Activated CD4-positive, alpha-beta T cell treated with anti-CD3 and anti-CD28 coated beads for 36 hours (primary cell): ENCODE measurements at places on chromosomes 4 and X.

GRCh38 chr4:76607846-76608245 lies 172.8 kb downstream of the SHROOM3 start:
- DNase-seq, result no peak

- DNase-seq, result no peak
These were observed 107.7 kb upstream of the RPS6KA3 start for GRCh38 chrX:20374450-20374849.

- no peak for DNase-seq
These were observed 41.8 kb downstream of the GPC4 start for GRCh38 chrX:133373386-133374079.

DNA sequence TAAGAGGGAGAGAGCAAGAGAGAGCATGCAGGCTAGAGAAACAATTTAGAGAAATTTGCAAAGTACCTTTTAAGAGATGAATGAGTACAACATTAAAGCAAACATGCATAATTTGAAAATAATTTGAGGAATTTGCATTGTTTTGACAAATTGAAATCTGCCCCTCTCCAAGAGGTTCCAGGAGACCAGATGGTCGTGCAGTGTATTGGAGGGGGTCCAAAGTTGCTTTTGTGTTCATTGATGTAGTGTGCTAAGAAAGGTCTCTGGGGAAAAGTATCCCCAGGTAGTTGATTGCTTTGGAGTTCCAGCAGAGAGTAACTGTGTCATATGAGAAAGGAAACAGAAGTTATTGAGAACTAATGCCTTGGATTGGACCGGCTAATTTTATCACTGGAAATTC lies 635.0 kb upstream of the TENM3 start:
- no peak for DNase-seq

GRCh38 chrX:54030329-54030728 lies 13.9 kb downstream of the PHF8 start:
- DNase-seq, result no peak

DNA sequence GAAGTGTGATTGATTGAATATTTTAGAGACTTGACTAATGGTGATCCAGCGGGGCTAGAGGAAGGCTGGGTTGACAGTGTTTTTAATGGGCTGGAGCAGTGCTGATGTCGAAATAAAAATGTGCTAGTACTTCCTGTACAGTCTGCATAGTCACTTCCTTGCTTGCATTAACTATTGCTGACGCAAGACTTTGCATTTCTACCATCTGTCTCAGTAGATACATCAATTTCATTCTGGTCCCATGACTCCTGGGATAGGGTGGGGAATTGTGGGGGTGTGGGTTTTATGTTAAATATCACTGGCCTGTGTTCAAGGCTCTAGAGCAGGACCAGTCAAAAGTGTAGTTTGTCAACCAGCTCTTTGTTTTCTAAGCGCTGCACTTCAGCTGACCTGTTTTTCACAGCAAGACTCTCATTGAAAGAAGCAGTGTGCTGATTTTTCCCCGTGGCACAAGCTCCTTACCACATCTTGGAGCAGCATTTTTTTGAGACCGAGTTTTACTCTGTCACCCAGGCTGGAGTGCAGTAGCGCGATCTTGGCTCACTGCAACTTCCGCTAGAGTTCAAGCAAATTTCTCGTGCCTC lies 35.2 kb upstream of the PHEX start:
- no peak for DNase-seq

DNA sequence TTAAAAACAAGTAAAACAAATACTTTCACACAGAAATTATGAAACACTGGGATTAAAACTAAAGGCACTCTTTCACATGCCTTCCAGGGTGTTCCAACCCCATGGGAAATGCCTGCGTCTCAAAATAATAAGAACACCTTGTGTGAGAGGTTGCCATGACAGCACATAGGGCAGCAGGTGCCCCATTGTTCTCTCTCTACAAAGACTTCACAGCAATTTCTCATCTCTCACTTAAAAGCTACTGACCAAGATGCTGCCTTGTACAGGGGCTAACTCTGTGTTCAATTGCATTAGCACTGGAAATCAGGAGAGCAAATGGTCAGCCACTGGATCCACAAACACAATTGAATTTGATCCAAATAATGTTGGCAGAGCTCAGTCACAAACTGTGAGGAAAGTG lies 102.5 kb upstream of the GALNTL6 start:
- DNase-seq, result no peak

DNA sequence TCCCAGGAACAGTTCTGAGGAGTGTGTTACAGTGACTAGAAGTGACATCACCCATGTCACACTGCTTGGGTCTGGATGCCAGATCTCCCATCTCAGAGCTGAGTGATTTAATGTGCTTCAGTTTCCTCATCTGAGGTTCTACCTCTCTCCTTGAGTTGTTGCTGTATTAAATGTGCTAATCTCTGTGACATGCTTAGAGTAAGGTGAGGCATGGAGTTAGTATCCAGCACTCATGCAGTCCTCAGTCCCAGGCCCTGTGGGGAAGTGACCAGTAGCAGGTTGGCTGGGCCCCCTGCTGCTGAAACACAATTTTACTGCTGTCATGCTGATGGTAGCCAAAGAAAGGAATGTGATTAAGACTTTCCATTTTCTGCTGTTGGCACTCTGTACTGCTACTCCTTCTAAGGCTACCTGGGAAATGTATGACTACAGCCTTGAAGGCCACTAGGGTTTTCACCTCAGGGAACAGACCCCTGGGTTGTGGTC lies 639.6 kb downstream of the MID1IP1 start:
- DNase-seq, result peak; percentile 54

DNA sequence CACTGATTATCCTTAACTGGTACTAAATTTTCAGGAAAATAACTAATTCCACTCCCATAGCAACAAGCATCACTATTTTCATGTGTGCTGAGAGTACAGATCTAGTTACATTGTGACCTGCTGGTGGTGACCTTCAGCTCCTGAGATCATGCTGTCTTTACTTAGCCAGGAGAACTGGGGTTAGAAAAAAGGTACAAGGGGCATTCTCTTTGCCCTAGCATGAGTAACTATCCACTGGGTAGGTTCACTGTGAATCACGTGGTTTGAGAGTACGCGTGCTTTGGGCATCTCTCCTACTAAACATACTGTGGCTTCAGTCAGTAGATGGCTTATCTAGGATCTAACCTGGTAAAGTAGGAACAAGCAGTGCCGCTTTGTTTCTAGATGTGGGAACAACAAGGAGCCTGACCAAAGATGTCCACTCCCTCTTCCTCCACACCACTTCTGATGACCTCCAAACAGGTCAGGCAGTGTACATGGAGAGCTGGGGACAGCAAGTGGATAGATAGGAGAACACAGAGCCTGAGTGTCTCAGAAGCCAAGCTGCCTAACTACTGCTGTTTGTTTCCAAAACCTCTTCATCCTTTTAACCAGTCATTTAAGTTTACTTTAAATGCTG lies 90.2 kb downstream of the CBR4 start:
- no peak for DNase-seq

- DNase-seq, result no peak
These were observed 78.7 kb downstream of the PPARGC1A start for GRCh38 chr4:23811161-23811560.

GRCh38 chrX:66553973-66554372 lies 84.9 kb downstream of the EDA2R start:
- DNase-seq, result no peak

GRCh38 chr4:85842540-85842939 lies 367.6 kb downstream of the ARHGAP24 start:
- peak; percentile 6 for DNase-seq

DNA sequence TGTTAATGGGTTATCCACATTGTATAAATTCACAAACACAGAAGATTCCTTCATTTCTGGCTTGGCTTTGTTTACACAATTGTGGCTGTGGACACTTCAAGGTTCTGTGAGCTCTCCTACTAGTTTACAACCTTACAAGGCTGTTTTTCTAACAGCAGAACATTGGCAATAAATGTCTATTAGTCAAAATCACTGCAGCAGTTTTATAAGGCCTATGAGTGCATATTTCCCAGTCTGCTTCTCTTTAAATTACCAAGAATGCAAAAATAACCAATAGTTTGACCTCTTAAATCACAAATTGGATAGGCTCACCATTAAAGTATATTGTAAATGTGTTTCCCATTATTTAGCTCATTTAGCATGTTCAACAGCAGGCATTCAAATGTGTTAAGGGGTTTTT lies 239.2 kb downstream of the DKK2 start:
- DNase-seq, result no peak

- no peak for DNase-seq
These were observed 109.2 kb upstream of the OTUD4 start for GRCh38 chr4:145289403-145290076.

DNA sequence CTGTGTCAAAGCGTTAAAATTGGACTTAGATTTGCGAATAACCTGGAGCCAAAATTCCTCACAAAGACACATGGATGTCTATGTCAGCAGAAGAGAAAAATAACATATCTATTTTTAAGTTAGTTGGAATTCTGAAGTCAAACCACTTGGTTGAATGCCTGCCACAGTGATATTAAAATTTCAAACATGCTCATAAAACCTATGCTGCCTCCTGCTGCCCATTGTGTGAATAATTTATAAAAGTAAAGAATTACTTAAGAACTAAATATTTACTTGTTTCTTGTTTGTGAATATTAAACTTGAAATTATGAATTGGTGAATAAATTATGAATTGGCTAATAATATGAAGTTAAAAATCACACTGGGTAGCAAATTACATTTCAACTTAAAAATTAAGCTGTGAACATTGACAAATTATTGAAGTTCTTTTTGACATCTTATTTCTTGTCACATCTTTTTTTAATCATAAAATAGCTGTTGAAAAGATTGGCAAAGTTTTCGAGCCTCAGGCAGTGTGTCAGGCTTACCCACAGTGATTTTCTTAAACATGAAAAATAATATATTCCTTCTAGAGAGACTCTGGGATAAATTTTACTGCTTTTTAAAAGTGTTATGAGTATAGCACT lies 35.4 kb downstream of the FABP2 start:
- peak; percentile 47 for DNase-seq

DNA sequence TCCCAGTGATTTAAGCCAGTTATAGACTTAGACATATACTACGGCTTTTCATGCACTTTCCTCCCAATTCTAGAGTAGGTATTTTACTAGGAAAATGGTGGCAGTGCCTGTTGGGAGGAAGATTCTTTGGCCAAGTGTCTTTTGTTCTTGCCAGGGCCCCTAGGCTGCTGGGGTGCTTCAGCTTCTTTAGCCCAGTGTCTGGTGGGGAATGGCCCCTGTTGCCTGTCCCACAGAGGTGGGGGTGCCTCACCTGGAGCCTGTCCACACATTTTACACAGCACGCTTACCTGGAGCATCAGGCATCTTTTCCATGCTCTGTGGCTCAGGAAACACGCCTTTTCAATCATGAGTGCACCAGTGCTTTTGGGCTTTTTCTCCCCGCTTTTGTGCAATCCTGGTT lies 33.2 kb upstream of the MSANTD1 start:
- no peak for DNase-seq

GRCh38 chr4:71303850-71304249 lies 35.0 kb upstream of the SLC4A4 start:
- no peak for DNase-seq

DNA sequence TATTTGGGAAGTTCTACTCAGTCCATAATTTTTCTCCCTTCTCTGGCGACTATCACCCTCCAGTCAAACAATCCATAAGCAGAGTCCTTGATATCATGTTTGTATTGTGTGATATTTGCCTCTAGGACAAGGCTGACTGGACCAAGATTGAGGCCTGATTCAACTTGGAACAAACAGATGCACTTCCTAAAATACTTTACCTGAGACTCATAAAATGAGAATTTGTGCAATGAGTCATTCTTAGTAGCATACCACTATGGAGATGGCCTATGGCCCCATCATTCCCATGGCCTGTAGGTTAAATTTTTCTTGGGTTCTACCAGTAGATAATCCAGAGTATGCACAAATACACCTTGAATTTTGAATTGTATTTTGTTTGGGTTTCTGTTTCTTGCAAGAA lies 74.2 kb upstream of the DMD start:
- no peak for DNase-seq

DNA sequence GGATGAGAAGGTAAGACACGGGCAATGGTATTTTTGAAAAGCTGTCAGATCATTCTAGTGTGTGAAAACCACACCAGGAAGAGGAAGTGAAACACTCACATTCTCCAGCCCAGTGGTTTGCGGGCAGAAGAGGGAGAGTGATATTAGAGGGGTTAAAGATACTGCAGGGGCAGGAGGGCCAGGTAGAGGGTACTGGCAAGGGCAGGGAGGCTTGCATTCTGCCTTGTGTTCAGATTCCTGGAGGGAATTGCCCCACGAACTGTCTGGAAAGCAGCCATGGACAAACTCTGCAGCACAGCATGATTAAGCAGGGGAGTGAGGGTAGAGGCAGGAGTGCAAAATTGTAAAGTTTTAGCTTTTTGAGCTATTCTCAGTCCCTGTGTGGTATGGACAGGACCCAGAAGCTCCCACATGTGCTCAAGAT lies 30.9 kb downstream of the NIPAL1 start:
- DNase-seq, result peak; percentile 90

DNA sequence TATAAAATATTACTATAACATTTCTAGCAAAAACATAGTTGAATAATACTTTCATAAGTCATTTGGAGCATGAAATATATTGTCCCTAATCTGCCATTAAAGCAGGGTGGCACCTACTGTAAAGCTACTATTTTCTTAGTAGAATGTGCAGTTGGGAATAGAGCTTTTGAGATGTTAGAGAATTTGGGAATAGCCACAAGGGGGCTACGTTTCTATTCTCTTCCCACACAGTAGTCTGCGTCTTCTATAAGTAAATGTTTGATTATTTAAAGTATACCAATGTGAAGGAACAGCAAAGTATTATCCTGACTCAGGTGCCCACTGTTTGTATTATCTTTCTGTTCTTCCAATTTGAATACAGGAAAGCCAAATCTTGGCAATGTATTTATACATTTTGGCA lies 323.2 kb upstream of the GIMD1 start:
- DNase-seq, result no peak

DNA sequence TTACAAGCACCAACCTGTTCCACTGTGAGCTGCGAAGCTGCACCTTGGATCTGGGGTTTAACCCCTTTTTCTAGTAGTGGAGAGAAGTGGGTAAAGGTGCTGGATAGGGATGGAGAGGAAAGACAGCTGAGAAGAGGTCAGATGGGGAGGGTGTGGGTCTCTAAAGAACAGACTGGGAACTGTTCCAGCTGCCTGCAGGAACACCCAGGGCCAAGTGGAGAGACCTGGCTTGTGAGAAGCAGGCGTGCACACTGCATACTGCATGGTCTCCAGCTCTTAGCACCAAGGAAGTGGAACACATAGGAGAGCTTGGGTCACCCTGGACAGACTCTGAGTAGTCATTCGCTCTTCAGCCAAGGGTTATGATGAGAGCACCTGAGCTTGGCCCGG lies 16.1 kb downstream of the BCOR start:
- no peak for DNase-seq

DNA sequence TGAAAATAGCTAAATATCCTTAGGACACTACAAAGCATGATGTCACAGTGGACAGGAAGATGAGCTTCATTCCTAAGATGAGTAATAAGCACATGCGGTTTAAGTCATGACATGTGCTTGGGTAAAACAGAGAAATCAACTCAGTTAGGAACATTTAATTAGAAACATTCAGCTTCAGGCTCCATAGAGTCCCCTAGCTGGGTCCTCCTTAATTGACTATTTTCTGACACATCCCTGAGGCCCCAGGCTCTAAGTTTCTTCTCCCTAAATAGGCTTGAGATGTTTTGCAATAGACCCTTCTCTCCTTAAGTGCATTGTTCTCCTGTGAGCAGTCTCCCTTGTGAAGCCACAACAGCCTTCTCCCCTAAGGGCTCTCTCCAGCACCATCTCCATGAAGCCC lies 70.4 kb upstream of the ANXA3 start:
- DNase-seq, result no peak
